ENCODE measurements at places on chromosomes 4 and X.

DNA sequence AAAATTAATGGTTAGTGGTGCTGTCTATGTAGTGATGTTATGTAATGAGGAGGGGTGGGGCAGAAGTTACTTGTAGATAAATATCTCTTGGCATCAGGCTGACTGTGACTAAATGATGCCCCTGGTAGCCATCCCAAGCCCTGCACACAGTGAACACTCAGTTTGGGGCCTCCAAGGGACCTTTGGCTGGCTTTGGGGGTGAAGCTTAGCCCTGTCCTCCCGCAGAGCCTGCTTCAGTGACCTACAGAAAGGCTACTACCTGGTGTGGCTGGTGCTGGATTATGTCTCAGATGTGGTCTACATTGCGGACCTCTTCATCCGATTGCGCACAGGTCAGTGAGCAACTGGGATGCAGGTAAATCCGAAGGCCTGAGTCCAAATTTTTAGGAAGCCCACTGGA lies 7.8 kb downstream of the CNGA2 start:
- DNase-seq, result no peak

- DNase-seq, result no peak
Observed at GRCh38 chrX:105101378-105101777, 119.1 kb downstream of the TEX13A start.

DNA sequence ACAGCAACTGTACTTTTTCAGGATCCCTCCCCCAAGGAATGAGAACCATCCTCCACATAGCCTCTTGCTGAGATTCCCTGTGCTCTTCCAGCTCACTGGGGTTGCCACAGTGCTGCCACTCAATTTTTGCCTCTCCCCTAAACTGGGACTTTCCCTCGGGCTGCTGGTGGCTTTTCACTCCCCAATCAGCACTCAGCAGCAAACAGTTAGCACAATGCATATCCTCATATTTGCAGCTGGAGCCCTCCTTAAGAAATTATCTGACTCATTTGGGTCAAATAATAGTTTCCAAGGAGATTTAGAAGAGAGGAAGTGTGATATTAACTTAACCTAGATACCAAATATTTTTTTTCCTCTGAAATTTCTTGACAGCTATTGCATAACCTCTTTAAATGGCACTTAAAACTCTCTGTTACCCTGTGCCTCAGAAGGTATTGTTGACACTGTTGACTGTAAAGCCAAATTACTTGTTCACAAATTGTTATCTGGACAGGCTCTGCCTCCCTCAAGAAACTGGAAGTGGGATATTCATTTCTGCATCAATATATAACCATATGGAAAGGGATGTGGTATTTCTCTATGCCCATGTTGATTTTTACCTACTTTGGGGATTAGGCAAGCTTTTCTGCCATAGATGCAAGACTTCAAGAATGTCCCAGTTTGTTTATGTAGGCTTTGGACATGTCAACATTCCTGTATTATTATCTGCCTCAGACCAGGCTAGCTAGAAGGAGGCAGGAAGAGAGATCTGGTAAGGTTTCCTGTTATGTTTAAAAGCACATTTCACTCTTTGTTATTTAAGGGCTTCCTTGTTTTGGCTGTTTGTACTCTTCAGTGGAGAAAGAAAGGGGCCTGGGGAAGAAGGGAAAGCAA lies 58.0 kb downstream of the SEPTIN11 start:
- no peak for DNase-seq

- no peak for DNase-seq
Observed at GRCh38 chr4:118751629-118752323, 66.6 kb downstream of the METTL14 start.

- no peak for DNase-seq
Observed at GRCh38 chr4:139142087-139142486, 34.9 kb downstream of the ELF2 start.

- no peak for DNase-seq
Observed at GRCh38 chrX:133969191-133969590, 16.2 kb downstream of the GPC3 start.

GRCh38 chr4:140753329-140753728 lies 2.9 kb downstream of the TBC1D9 start:
- DNase-seq, result no peak

GRCh38 chr4:88630756-88631155 lies 38.5 kb downstream of the HERC3 start:
- no peak for DNase-seq

- DNase-seq, result no peak
Observed at GRCh38 chr4:171843456-171843855, 30.3 kb downstream of the GALNTL6 start.

DNA sequence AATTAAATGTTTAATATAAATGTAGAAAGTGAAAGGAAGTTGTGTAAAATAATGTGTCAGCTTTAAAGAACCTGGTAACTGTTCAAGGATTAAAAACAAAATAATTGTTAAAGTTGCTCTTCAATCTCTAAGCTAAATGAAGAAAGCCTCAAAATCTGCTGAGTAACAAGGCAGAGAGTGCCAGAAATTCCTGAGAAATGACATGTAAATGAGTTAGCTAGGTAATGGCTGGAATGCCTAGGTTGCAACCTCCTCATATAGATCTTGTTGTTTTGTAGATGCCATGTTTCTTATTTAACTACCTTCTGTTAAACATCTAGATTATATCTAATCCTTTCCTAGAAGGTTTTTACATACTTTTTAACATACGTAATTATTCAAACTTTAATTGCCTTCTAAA lies 763.6 kb upstream of the AGA start:
- DNase-seq, result no peak

- no peak for DNase-seq
Observed at GRCh38 chr4:8346838-8347605, 77.5 kb downstream of the HTRA3 start.

DNA sequence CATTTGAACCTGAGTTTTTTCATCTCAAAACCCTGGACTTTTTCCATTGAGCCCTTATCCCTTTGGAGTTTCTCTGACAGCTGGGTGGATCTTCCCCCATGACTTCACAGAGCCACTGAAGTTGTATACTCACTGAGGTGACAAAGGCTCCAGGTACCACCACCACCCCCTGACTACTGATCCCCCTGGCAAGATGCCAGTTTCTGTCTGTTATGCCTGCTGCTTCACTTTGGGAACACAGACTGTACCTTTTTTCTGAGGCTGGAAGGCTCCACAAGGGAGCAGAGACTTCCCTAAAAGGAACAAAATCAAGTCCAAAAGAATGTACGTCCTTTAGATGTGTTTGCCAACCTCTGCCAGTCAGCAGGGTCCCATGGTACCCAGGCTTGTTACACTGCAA lies 160.3 kb upstream of the JADE1 start:
- DNase-seq, result no peak

DNA sequence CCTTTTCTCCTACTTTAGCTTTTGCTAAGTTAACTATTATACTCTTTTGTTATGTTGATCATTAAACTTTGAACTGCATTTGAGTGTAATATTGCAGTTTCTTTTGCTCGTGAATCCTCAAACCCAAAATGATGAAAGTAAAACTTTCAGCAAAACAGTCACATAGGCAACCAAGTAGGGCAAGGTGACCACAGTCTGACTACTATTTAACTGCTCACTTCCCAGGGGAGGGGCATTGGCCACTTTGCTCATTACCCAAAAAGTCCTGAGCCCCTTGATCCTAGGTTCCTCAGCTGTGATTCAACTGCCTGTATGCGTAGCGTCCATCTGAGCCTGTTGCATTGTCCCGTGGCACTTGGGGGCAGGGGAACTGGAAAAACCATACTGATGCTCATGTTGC lies 17.0 kb downstream of the RBMX2 start:
- DNase-seq, result no peak

GRCh38 chr4:85728464-85728863 lies 253.5 kb downstream of the ARHGAP24 start:
- no peak for DNase-seq

DNA sequence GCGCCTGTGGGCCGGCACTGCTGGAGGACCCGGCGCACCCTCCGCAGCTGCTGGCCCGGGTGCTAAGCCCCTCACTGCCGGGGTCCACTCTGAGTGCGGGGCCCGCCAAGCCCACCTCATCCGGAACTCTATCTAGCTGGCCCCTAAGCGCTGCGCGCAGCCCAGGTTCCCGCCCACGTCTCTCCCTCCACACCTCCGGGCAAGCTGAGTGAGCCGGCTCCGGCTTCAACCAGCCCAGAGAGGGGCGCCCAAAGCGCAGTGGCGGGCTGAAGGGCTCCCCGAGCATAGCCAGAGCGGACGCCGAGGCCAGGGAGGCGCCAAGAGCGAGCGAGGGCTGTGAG lies 75.2 kb downstream of the QDPR start:
- no peak for DNase-seq

DNA sequence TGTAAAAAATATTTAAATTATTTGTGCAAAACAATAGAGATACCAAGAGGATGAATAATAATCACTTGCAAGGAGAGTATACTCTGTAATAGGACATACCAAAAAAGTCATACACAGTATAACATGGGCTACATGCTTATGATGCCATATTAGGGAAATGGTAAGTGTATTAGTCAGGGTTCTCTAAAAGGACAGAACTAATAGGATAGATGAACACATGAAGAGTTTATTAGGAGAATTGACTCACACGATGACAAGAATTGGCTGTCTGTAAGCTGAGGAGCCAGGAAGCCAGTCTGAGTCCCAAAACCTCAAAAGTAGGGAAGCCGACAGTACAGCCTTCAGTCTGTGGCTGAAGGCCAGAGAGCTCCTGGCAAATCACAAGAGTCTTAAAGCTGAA lies 151.2 kb downstream of the DTHD1 start:
- no peak for DNase-seq

DNA sequence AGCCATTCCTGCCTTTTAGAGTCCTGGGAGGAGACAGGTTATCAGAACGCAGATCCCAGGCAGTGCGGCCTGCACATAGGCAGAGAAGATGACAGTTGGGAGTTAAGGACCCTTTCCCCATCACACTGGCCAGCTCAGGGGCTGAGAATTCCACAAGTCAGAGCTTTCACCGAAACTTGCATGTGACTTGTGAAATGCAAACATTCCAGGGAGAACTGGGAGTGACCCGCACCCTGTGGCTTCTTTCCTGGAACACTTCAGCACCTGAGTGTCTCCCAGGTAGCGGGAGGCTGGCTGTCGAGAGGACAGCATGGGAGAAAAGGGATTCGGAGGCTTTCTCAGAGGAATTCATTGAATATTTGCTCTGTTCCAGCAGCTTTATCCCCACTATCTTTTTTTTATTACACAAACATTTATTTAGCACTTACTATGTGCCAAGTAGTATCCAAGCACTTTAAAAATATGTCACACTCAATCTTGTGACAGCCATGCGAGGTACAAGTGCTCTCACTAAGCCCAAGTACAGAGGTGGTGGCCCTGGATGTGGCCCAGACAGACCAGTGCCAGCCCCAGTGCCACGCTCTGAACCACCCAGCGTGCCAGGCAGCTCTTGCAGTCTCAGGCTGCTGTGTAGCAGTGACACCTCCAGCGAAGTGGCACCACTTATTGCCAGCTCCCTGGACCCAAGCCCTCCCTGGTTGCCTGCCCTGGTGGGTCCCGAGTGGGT lies 100.5 kb downstream of the PHKA2 start:
- no peak for DNase-seq

DNA sequence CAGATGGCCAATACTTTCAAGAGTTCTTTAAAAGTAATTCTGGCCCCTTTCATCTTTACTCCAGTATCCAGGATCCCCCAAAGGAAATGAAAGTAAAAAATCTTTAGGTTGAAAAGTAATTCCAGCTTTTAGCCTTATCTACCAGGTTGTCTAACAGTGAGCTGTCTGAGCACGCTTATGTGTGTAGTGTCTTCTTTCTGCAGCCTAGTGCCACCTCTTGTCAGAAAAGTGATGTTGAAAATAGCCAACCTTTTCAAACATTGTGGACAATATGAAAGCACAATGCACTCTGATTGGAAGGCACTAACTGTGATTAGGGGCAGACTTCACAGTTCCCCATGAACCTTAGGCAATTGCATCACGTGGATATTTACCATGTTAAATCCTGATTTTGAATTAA lies 92.1 kb downstream of the RELL1 start:
- DNase-seq, result no peak

- DNase-seq, result no peak
Observed at GRCh38 chrX:47581731-47582647, at the start of gene TIMP1. Gene TIMP1 (plus strand): TSS chrX:47582436. CDS start chrX:47583416, 980 bp downstream.

DNA sequence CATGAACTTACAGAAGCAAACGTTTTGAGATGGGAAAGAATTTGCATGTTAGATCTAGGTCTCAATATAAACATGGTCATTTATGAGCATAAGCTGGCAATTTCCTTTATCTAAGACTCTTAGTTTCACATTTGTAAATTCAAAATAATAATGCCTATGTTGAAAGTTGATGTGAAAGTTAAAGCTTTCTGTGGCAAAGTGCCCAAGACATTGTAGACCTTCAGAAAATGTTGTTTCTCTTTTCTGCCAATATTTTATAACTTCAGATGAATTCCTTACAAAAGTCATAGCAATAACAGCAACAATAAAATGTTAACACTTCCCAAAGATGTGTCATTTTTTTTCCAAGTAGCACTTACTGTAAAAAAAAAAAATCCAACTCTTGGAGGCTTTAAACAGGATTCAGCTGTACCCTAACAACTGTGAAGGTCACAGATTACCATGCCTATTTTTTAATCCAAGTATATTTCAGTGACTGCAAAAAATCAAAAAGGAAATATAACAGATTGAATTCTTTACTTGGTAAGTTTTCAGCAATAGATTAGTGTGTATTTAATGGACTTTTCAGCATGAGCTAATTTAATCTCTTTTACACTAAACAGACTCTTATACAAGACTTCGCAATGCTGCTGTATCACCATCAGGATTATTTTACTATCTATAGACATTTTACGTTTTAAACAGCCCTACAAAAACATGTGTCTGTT lies 206.5 kb upstream of the PDE5A start:
- DNase-seq, result no peak

- no peak for DNase-seq
Observed at GRCh38 chrX:117376460-117376859, 740.1 kb downstream of the KLHL13 start.

DNA sequence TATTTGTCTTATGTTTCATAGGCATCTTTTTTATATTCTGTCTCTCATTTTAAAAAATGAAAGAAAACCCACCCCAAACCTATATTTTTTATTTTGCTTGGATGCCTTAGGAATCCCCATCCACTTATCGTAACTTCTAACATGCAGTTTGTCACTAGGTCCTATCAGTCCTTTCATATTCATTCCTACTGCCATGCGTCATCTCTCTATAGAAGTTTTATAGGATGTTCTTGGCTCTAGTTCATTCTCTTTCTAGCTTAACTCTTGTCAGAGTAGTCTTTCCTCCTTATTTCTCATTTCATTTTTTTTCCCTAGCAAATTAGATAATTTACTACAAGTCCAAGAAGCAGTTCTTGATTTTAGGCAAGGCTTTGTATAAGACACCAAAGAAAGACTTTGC lies 92.7 kb downstream of the LARP1B start:
- DNase-seq, result no peak

- DNase-seq, result no peak
Observed at GRCh38 chr4:165971933-165972332, 98.9 kb downstream of the TLL1 start.

- DNase-seq, result no peak
Observed at GRCh38 chr4:118968005-118968404, 79.4 kb downstream of the SYNPO2 start.

- no peak for DNase-seq
Observed at GRCh38 chr4:177051473-177052060, 258.1 kb upstream of the NEIL3 start.

DNA sequence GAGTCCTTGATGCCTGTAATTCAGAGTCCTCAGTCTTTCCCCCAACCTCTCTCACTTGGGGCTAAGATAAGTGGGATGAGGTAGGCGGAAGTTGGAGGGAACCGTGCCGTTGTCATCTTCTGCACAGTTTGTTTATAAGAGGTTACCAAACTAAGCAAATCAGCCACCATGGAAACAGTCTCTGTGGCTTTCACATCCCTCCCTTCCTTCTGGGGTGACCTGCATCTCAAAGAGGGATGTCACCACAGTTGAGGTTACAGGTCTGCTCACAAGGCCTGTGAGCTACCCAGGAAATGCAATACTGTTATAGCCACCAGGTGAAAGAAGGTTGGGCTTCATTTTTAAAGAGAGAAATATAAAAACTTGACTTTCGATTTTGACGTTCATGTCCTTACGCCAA lies 26.3 kb downstream of the RTL5 start:
- no peak for DNase-seq

Measured in vagina (tissue), 2 donors.